ENCODE measurements at places on chromosomes 11 and 22.
A peak's percentile ranks its signal among the peaks of the same experiment; 100 is the strongest.

DNA sequence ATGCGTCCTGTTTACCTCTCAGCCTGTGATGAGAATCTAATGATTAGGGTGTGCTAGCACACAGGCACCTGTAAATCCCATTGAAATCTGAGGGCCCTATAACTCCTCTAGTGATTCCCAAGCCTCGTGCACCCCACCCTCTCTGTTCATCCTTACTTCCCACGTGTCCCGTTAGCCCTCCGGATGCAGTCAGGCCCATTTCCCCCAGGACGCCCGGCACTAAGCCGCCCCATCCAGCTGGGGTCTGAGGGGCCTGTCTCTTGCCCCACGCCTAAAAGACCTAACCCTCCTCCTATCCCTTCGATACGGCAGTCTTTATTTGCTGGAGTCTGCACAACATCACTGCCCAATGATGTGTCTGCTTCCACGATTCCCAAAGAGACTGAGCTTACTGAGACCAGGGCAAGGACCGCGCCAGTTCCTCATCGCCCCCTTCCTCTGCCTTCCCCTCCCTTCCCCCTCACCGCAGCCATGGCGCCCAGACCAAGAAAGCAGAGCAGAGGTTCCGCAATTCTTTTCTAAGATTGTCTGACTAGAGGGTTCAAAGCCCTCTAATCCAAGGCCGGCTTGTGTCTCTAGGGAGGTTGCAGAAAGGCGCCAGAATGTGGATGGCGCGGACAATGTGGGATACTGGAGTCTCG is 1.1 kb upstream of the FADS2 start:
- DNase-seq, result no peak

GRCh38 chr11:116512841-116513240 is 259.9 kb downstream of the BUD13 start:
- no peak for DNase-seq

- DNase-seq, result peak; percentile 81
Observed at GRCh38 chr22:37282385-37282677, at the start of gene CYTH4. TSS of gene CYTH4 (plus strand) at chr22:37282508. CDS start at chr22:37282570, 62 bp downstream.

DNA sequence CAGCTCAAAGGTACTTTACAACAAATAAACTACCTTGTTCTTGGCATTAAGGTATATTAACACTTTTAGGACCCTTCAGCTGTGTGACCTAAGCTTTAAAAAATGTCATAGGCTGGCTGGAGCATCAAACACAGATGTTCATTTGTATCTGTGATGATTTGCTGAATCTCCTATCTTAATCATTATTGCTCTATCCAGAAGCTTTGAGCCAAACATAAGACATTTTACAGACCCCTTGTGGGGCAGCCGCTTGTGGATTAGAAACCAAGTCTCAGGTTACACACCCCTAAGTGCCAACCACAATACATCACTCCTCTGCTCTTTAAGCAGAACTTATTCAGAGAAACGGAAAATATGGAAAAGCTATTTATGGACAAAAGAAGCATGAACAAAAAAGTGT is 394.2 kb upstream of the CCDC90B start:
- DNase-seq, result no peak

DNA sequence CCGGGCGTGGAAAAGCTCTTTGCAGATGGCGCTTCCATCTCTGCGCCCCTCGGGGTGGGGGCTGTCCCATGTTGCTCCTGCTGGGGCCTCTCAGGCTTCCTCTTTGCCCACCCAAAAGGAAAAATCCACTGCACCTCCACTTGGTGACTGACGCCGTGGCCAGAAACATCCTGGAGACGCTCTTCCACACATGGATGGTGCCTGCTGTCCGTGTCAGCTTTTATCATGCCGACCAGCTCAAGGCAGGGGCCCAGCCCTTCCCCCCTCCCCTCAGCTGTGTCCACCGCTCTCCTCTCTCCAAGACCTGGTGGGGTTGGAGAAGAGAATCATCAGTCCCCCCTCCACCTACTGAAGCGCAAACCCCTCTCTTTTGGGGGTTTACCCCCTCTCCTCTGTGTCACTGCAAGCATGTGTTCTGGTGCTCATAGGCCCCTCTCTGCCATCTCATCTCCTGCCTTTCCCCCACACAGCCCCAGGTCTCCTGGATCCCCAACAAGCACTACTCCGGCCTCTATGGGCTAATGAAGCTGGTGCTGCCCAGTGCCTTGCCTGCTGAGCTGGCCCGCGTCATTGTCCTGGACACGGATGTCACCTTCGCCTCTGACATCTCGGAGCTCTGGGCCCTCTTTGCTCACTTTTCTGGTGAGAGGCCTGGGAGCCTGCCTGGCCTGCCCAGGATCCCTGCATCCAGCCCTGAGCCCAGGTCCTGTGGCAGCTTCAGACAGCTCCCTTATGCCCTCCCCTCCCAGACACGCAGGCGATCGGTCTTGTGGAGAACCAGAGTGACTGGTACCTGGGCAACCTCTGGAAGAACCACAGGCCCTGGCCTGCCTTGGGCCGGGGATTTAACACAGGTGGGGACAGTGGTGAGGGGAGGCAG is 1.8 kb downstream of the LARGE2 start:
- DNase-seq, result no peak

GRCh38 chr22:20494978-20495860 is at the start of gene KLHL22:
TSS of gene KLHL22 (minus strand) at chr22:20495795. CDS start at chr22:20489211, 6,584 bp downstream.
- DNase-seq, result no peak

DNA sequence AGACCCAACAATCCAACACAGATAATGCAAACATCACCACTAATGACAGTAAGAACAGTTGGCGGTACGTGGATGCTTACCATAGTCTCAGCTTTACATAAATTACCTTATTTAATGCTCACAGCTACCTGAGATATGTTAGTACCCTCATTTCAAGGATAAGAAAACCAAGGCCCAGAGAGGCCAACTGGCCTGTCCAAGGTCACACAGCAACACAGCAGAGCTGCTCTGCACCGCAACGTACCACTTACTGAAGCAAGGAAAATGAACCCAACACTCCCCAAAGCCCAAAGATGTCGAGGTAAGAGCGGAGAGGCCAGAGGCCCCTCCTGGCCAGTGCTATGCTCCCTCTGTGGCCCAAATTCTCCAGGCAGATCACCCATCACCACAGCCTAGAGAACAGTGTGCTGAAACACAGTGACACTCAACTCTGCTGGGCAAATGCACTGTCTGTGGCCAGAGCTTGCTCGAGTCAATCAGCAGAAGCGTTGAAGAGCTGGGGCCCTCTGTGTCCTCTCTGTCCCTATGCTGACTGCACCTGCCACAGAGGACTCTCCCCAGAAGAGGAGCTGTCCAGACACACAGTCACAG is 14.0 kb downstream of the SHANK2 start:
- DNase-seq, result no peak

Measured in CD4-positive, alpha-beta T cell treated with Interleukin-1 beta for 1 hour (primary cell).